Activated CD4-positive, alpha-beta T cell treated with anti-CD3 and anti-CD28 coated beads, Interleukin-2, amount 10 ng/mL, durations not matched to agents 7 days and 5 days (primary cell): ENCODE measurements at places on chromosomes 2 and 18.

- DNase-seq = no peak
Measured at GRCh38 chr18:24601585-24601984, 141.1 kb downstream of the HRH4 start.

DNA sequence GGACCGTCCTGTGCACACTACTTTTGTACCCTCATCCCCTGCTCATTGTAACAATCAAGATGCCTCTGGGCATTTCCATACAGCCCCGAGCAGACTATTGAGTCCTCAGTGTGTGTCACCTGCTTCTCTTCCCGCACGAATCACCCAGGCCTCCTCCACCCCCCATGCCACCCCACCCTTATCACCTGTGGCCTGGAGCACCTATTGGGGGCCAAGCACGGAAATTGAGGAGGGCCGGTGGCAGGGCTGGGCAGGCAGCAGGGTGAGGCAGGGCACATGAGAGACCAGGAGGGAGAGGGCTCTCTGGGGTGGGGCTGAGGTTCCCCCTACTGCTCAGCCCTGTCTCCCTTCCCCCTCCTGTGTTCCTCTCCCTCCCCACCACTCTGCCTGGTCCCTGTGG lies 4.3 kb upstream of the NIFK start:
- DNase-seq = no peak

- DNase-seq = no peak
Measured at GRCh38 chr2:198188982-198189381, 384.6 kb downstream of the PLCL1 start.

DNA sequence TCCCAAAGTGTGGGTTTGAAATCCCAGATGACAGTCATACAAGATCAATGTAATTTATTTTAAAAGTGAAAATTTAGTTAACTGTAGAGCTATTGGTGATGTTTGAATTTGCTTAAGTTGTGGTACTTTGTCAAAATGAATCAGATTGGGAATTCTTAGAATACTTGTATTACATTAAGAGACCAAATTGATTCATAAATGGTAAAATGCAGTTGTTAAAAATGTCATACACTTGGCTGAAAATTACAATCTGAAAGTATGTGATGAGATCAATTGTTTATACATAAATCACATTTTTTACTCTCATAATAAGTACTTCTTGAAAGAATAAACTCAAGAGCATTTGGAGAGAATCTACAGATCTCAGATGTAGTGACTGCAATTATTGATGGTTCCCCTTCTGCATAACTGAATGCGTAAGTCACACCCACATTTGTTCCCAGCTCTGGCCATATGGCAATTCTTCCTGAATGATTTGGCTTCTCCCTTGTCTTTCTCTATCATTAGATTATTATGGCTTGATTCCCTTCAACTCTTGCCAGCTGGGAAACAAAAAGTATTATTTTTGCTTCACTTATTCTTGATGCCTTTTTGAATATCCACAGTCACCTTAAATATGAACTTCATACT lies 558.5 kb downstream of the CPS1 start:
- no peak for DNase-seq
